Muscle of back (tissue), 13 donors: ENCODE measurements at places on chromosomes 4 and X. TPM values are rescaled to one million over a fixed set of nuclear protein-coding genes. Genes with fewer than 3 reads are reported as not detected.

The USP17L13 gene
- not detected for polyA plus RNA-seq

DNA sequence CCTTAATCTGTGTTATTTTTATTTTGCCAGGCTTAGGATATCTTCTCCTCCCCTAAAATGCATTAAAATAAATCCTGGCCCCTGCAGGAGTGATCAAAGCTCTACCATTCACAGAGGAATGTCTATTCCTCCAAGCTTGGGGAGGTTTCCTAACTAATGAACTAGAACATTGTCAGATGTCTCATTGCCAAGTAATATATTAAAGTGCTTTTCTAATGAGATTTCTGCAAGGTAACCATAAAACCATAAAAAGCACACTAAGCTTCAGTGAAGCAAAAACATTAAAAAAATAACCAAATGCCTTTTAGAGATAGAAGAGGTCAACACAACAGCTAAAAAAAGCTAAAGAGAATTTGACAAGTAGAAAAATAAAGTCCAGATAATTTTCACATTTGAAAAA is 34.8 kb downstream of the IGFBP7 start:
- no peak for DNase-seq

The ERAS gene
- not detected for polyA plus RNA-seq

The XPNPEP2 gene
- polyA plus RNA-seq, result 5.2 TPM

DNA sequence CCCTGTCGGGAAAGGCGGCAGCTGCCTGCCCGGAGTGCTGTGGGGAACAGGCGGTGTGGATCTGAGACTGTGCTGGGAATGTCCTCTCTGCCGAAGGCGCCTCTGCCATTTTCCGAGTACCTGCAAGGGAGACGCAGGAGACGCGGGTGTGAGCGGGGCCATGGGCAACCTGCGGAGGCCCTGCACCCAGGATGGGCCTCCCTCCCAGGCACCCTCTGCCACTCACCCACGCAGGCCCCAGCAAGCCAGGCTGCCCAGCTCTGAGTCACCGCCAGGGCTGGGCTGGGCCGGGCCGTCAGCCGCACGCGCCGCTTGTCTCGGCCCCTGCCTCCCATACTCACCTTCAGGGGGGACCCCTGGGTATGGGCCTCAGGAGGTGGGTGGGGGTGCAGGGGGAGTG is 3.5 kb upstream of the FGFR3 start:
- no peak for DNase-seq

- no peak for DNase-seq
These were observed 47.8 kb downstream of the CASP6 start for GRCh38 chr4:109655396-109655795.

DNA sequence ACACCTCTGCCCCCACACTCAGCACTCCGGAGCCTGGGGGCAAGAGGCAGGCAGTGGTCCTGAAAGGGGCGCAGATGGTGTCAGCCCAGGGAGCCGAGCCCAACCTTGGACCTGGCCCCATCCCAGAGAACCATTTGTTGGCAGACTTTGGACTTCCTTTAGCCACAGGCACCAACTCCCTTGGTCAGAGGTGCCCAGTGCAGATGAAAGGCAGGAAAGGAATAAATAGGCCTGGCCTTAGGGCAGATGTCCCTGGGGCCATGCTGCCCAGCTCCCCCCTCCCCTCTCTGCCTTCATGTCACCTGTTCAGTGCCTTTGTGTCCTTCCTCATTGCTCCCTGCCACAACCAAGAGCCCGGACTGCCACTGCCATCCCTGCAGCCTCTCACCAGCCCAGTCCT is 52.8 kb downstream of the SEL1L3 start:
- no peak for DNase-seq

GRCh38 chr4:118760092-118760491 is 74.9 kb downstream of the METTL14 start:
- no peak for DNase-seq

- DNase-seq, result no peak
These were observed 93.8 kb downstream of the MANBA start for GRCh38 chr4:102667001-102667400.

The SCD5 gene
- 10.5 TPM for polyA plus RNA-seq

- peak; percentile 78 for DNase-seq
These were observed 508.1 kb upstream of the ARX start for GRCh38 chrX:25523574-25524540.

The F11 gene
- polyA plus RNA-seq, result not detected

GRCh38 chrX:2781226-2781571 is 29.4 kb downstream of the XG start:
- no peak for DNase-seq

DNA sequence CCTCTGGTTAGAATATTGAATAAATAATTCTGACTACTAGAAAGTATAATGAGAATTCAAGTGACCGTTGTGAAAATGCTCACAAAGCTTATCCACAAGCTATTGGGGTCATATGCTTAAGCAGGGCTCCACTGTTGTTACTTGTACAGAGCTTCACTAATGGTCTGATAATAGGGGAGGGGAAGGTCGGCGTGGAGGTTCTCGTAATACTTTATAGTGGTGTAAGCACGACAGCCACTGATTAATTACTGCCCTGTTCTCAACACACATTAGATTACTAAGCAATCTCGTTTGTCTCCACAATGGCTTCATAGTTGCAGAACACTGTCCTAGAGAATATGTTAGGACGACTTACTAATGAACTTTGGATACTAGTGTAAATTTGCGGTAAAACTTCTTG is 11.6 kb downstream of the UNC5C start:
- DNase-seq, result no peak

The SHROOM3 gene
- 22.2 TPM for polyA plus RNA-seq

GRCh38 chr4:13547485-13548041 is 3.3 kb upstream of the NKX3-2 start:
- DNase-seq, result peak; percentile 24

DNA sequence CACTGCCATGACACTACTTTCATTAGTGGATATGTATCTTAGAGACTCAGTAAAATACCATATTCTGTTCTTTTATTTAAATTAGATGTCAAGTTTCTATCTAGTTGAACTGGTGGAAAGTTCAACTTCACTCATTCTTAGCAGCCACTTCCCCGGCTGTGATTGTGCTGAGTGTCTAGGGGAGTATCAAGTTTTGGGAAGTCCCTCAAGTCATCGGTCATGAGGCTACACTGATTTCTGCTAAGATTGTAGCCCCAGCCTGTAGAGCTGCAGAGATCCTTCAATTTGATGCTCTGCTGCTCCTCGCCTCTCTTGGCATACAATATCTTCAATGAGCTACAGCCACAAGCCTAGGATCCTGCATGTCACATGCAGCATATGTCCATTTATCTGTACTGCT is 53.9 kb downstream of the DMP1 start:
- DNase-seq, result no peak

DNA sequence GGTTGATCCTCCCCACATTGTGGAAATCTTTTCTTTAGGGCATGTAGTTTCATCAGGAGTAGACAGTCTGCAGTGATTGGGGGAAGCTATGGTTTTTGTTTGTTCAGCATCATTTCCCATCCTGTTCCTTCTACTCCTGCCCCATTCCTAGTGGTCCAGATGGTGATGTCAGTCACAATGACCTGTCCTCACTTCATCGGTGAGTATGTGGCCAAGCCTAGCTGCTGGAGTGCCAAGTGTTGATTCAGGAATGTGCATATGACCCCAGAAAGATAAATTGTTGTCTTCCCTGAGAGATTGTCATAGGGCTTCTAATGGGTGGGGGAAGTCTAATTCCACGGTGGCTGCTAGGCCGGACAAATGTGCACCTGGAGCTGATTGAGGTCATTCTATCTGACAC is 130.6 kb upstream of the FAT1 start:
- DNase-seq, result no peak

DNA sequence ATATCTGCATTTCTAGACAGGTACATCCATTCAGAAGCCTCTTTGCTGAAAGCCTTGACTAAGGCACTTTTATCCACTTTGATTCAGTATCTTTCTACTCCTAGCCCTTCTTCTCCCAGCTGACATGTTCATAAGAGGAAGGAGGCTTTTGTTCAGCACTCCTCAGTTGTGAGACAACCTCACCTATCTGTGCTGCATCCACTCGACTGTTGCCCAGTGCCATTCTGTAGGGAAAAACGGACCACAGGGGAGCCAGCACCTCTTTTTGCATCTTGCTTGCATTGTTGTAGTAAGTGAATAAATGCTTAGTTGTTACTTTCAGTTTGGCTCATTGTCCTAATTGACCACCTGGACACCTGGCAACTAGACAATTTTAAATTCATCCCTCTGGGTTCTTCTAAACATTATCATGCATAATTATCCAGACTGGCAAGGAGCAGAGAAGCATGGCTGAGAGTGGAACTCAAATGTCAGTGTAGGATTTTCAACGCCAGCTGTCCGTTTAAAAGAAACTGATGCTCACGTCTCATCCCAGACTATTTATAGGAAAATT is 83.8 kb upstream of the BOD1L1 start:
- DNase-seq, result no peak

The GPRASP1 gene
- 10.1 TPM for polyA plus RNA-seq

DNA sequence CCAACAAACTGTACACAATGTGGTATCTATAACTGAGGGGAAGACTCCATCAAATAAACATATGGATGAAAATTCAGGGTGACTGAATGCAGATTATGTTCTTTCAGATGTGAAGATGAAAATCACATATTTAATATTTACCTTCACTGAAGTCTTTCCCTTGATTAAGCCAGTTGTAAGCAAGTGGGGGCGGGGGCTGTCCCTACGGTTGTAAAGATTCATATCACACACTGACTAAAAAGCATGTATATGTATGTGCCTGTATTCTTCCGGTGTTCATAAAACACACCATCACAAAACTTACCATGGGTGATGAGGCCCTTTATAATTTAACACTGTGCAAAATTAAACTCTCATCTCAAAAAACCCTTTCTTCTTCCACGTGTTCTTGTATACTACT is 1.3 kb downstream of the TAB3 start:
- no peak for DNase-seq

DNA sequence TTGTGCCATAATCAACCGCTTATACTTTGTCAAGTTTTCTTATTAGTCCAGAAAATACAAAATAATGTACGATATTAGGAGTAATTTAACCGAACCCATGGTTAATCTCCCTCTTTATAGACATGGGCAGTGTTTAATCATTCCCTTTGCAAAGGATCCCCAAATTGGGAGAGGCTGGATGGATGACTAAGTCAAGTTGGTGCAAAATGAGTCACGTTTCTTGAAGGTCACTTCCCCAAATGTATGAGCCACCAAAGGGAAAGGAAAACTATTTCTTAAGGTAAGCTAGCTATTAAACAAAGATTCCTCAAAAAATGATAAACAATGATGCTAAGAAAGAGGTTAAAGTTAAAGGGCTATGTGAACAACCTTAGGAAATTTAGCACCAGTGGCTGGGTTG is 17.5 kb downstream of the MAML3 start:
- no peak for DNase-seq

DNA sequence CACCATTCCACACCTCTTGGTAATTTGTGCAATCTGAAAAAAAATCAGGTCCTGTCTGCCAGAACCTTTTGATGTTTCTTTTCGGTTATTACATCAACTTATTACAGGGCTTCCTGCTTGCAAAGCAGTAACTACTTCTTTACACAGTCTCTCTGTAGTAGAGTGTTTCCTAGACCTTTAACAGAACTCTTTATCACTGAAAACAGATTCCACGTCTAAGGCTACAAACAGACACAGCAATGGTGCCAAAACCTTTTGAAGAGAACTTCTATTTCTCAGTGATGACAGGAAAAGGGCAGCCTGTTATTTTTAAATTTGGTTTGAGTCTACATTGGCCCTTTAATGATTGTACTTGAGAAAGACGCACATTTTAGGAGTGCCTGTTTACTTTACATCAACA is 713.5 kb upstream of the GRID2 start:
- no peak for DNase-seq

The ARX gene
- 3.9 TPM for polyA plus RNA-seq

GRCh38 chr4:4247696-4248028 is 361 bp downstream of the TMEM128 start:
- no peak for DNase-seq

DNA sequence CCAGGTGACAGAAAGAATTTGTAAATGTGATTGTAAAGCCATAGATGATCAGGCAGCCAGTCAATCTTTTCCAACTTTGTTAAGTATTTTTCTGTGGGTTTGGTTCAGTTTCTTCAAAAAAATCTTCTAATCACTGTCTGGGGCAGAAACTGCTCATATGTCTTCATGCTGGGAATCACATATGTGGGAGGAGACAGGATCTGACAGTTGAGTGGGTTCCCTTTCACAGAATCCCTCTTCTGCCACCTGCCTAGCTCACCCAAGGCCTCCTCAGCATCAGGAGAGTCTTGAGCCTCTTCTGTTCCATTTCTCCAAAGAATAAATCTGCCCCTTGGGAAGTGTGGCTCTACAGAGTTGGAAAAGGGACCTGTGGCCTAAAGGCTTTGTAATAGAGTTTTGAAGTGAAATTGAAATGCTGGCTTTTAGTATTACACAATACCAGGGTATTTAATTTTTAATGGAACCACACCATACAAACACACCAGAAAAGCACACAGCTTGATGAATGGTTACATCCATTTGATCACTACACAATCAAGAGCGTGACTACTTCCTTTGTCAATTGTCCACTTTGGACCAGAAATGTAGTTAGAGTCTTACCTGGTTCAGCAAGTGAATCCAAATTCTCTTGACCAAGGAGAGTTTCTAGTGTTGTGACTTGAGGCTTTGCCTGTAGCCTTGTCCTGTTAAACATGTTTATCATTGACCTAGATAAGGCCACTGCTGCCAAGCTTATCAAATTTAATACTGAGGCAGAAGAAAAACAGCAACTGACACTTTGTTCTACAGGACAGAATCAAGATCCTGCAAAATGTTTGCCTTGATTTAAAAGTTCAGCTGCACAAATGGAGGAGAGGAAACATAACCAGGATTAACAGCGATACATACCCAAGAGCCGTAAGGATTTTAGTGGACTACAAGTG is 20.4 kb downstream of the MSMO1 start:
- no peak for DNase-seq

The ADRA2C gene
- polyA plus RNA-seq, result 1.2 TPM

GRCh38 chrX:46447384-46447783 is 97.8 kb downstream of the ZNF674 start:
- DNase-seq, result no peak

DNA sequence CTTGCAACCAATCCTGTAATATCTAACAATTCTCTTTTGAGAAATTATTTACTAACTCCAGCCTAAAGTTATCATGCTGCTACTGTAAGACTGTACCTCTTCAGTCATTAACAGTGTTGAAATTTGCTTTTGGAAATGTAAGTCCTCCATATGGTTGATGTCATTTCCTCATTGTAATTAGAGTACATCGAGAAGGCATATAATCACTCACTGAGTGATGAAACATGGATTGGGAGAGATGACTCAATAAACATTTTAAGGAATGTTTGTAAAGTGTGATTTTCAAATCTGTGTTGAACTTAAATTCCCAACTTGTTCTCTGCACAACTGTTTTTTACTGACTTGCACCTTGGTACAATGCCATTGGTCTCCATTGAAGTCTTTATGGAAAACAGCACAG is 61.2 kb downstream of the HMGB2 start:
- no peak for DNase-seq

The PPP1R3F gene
- polyA plus RNA-seq, result 7.0 TPM

- DNase-seq, result no peak
These were observed 214.3 kb downstream of the RASL11B start for GRCh38 chr4:53076374-53076958.

DNA sequence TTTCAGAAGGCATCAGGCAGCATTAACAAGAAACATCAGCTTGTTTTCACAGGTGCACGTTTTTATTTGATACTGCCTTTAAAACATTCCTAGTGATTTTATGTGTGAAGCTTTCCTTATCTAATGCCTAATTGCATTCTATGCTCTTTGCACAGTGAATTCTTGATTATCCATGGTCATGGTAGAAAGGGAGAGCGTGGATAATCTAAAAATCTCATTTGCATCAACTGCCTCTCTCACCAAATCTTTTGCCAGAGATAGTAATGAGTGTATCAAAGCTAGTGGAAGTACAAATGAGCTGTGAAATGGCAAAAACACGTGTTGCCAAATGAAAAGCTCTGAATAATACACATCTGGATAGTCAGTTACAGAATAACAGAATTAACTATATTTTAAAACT is 170.5 kb downstream of the NAA11 start:
- DNase-seq, result no peak
